ENCODE measurements at places on chromosomes 13 and 19.

DNA sequence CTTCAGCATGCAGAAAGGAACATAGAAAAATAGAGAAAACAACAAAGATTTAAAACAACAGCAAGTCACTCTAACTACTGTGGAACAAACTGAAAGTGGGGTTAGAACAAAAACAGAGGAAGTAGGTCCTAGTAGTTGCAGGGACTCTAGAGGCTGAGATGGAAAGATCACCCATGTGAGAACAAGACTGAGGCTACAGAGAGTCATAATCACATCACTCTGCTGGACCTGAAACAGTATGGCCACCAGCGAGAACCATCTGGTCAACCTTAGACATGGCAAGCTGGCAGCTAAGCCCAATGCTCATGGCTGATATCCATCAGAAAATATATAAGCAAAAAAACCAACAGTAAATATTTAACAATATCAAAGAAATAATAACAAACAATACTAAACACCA lies 35.8 kb upstream of the ZNF724 start:
- no peak for ATAC-seq

DNA sequence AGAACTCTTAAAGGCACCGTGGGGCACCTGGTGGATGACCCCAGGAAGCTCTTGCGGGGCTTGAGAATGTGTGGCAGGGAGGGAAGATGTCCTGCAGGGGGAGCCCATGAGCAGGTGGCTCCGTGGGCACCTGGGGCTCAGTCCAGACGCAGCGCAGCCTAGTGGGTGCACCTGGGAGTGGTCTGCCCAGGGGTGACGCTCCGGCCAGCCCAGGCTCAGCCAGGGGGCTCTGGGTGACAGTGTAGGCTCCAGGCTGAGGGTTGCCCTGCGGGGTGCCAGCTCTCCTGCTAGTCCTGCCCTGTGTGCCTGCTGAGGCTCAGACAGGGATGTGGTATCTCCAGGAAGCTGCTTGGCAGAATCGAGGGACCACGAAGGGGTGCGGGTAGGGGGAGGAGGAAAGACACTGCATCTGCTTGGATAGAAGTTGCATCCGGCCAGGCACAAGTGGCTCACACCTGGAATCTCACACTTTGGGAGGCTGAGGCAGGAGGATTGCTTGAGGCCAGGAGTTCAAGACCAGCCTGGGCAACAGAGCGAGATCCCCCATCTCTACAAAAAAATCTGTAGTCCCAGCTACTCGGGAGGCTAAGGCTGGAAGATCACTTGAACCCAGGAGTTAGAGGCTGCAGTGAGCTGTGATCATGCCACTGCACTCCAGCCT lies 15.0 kb upstream of the PGLS start:
- ATAC-seq: peak; percentile 98

- no peak for ATAC-seq
Observed at GRCh38 chr13:89865164-89866064, 1482.1 kb upstream of the MIR17HG start.

GRCh38 chr13:48253849-48254248 lies 20.8 kb downstream of the ITM2B start:
- ATAC-seq: no peak

DNA sequence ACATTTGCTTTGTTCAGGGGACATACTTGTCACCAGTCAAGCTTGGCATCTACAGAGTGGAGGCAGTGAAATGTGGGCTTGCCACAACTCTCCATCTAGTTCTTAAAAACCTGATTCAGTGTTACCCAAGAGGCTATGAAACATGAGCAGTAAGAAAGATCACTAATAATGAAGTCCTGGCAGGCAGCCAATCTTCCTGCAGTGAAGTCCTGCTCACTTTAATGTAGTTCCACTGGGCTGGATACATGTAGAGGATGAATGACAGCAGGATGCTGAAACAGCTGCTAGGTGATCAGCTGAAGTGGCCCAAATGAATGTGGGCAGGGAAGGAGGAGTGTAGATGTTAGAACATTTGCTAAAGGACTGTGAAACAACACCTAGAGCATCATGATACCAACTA lies 1213.1 kb downstream of the OLFM4 start:
- no peak for ATAC-seq

GRCh38 chr13:110593430-110594130 lies 21.8 kb upstream of the NAXD start:
- ATAC-seq: peak; percentile 48

DNA sequence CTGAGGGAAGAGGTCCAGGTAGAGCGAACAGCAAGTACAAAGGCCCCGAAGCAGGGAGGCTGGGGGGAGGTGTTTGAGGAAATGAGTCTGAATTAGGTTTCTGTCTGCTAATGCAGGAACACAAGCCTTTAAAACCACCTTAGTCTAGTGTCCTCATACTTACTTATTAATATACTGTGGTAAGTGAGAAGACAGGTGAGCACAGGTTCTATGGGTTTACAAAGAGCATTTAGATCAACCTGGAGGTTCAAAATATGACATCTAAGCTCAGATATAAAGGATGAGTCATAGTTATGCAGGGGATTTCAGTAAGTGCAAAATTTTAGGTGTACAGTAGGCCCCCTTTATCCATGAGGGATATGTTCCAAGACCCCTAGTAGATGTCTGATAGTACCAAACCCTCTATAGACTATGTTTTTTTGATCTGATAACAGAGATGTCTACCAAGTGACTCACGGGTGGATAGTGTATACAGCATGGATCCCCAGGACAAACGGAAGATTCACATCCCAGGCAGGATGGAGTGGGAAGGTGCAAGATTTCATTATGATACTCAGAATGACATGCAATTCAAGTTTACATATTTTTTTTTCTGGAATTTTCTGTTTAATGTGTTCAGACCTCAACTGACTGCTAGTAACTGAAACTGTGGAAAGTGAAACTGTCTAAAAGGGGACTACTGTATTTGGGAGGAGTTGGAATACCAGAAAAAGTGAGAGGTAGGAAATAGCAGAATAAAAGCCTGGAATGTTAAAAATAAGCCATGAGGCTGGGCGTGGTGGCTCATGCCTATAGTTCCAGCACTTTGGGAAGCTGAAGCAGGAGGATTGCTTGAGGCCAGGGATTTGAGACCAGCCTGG lies 18.2 kb upstream of the MED4 start:
- ATAC-seq: no peak

DNA sequence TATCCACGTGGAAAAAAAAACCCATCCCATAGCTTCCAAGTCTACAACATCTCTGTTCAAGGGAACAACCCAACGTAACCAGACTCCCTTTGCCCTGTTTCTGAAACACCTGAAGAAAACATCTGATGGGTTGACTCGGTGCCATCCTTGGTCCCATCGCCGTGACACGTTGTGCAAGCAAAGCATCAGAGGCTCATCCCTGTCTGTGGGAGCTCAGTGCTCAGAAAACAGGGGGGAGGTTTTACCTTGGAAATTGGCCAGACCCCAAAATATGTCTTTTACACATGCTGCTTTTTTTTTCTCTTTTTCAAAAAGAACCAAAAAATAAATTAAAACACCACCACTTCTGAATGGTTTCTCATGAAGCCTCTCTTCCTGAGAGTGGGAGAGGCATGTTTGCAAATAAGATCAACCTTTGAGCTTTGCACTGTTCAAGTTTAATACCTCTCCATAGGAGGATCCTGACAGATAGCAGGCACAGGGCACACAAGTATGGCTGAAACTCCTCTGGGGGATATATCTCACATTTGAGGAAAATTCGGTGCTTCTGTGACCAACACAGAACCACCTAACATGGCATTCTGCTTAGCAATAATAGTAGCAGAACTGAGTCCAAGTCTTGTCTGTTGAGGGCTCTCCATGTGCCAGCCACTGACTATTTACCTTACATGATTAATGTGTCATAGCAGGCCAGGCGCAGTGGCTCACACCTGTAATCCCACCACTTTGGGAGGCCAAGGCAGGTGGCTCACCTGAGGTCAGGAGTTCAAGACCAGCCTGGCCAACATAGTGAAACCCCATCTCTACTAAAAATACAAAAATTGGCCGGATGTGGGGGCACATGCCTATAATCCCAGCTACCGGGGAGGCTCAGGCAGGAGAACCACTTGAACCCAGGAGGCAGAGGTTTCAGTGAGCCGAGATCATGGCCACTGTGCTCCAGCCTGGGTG lies 7.0 kb upstream of the PVR start:
- ATAC-seq: no peak

DNA sequence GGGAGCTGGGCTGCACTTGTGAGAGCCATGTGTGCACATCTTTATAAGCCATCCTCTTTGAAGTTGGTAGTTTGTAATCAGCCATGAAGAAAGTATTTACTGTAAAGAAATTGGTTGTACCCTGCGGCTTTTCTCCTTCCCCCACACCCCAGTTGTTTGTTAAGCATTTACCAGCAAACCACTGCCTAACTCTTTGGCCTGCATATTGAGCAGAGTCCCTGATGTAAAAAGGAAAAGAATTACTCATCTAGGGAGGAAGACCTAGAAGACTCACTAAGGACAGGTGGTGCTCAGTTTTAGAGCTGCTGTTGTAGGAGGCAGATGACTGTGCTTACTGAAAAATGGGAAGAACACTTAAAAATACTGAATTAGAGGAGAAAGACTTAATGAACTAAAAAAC lies 245.3 kb downstream of the PCCA start:
- no peak for ATAC-seq

DNA sequence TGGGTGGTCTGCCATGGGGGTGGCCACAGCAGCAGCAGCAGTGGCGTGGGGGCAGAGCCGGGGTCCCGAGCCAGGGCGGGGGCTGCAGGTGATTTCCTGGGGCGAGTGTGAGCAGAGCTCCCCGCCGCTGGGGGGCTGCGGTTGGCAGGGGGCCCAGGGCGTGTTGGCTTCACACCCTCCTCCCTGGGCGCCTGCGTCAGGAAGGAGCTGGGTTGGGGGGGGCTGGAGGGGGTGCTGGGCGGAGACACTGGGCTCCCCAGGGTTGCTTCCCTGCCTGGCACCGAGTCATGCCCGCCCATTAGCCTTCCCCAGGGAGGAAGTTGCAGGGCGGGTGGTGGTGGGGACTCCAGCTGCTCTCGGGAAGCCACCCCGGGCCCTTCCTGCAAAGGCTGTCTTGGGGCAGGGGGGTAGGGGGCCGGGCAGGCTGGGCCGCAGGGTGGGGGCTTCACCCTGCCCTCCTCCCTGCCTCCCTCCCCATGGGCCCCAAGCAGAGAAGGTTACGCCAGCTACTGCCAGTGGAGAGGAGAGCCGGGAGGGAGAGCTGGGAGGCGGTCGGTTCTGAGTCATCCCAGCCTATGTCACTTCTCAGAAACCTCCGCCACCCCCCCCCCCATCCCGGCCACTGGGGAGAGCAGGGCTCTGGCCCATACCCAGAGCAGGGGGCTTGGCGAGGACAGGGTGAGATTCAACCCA lies 4.6 kb downstream of the MIDN start:
- peak; percentile 10 for ATAC-seq

- no peak for ATAC-seq
Observed at GRCh38 chr13:29959086-29959485, 108.7 kb upstream of the UBL3 start.

GRCh38 chr19:7004313-7004931 lies 16.8 kb downstream of the MBD3L2B start:
- no peak for ATAC-seq

DNA sequence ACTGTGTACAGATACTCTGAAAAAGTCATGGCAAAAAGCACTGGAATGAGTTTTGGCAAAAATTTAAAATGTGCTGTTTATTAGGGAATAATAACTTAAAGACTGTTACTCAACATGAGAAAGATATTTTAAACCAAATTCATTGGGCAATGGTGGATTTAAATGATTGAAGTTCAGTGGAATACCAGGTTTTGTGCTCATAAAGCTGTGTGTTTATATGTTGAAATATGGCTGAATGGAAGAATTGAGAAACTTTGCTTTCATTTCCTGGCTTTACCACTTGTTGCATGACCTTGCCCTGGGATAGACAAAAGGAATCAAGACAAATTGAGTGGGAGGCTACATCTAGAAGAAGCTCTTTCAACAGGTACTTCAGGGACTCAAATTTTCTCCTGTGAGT lies 246.4 kb downstream of the GPC5 start:
- ATAC-seq: no peak

- no peak for ATAC-seq
Observed at GRCh38 chr19:5115771-5116202, 146.9 kb downstream of the KDM4B start.

DNA sequence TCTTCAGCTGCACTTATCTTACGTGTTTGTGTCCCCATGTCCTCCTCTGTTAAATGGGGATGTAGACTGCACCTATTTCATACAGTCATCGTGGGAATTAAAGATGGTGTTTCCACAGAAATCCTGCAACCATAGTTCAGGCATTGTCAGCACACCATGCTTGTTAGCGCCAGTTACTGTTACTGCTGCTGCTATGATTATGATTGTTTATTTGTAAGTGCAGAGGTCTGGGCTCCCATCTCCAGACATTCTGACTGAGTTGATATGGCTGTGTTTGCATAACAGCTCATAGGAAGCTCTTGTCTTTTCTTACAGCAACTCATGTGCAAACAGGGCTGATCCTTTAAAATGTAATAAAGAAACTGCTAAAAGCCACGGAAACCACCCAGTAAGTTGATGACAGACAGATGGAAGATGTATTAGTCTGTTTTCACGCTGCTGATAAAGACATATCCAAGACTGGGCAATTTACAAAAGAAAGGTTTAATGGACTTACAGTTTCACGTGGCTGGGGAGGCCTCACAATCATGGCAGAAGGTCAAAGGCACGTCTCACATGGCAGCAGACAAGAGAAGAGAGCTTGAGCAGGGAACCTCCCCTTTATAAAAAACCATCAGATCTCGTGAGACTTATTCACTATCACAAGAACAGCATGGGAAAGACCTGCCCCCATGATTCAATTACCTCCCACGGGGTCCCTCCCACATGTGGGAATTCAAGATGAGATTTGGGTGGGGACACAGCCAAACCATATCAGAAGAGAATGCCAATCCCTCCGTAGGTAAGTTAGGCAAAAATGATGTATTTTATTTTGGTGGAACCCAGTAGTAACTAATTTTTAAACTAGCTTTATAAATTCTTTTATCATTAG lies 1.6 kb downstream of the ZSCAN5A start:
- no peak for ATAC-seq

- ATAC-seq: no peak
Observed at GRCh38 chr19:16316506-16316882, 8.1 kb upstream of the KLF2 start.

GRCh38 chr13:26943748-26944147 lies 183.2 kb upstream of the GPR12 start:
- ATAC-seq: no peak

GRCh38 chr19:1856345-1856697 lies 7.1 kb downstream of the KLF16 start:
- no peak for ATAC-seq

DNA sequence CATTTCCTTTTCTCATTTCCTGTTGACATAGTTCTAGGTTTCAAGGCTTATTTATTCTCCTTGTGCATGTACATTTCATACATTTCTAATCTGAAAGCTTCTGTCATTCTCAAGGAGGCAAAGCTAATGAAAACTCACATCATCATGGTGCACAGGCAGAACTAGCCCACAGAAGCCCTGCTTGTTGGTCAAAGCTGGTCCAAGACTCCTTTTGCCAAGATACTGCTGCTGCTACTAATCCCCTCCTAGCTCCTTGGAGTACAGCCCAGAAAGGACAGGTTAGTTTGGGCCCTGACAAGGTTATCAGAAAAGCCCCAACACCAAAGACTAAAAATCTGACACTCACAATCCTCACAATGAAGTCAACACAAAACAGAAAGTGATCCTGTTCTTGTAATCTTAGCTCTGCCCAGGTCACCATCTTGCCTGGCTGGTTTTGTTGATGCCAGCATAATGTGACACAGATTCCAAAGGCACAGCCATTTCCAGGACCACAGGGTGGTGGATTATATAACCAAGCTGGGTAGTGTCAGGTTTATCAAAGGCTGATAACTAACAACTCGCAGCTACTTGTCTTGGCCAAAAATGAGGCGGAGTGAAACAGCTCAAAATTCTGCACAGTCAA lies 417.4 kb downstream of the NDFIP2 start:
- no peak for ATAC-seq

Data from activated CD4-positive, CD25-positive, alpha-beta regulatory T cell treated with anti-CD3 and anti-CD28 coated beads, Interleukin-2, amount 50 U/mL, for 24 hours (primary cell).